B cell (primary cell): ENCODE measurements at places on chromosomes 11 and 22. TPM values are rescaled to one million over a fixed set of nuclear protein-coding genes. Genes with fewer than 3 reads are reported as not detected.

GRCh38 chr11:126514061-126514693 is 158.7 kb downstream of the ST3GAL4 start:
- no peak overlapping the region for H3K27ac ChIP-seq
- no peak for DNase-seq
- no peaks in the 10 kb centered on the region for H3K4me1 ChIP-seq

DNA sequence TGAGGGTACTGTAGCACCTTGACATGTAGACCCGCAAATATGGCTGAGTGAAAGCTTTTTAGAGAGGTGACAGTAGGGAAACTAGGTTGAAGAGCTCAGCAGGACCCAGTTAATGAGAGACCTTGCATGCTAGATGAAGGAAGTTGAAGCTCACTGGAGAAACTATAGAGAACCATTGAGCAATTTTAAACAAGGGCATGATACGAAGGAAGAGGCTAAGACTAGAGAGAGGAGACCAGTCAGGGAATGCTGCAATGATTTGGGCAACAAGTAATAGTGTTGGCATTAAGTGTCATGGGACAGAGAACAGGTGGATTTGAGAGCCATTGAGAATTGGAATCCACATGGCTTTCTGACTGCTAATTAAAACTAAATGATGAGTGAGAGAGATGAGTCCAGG is 4.1 kb downstream of the OLFML1 start:
- no peaks in the 10 kb centered on the region for H3K36me3 ChIP-seq
- H3K4me3 ChIP-seq = no peak overlapping the region
- no peak for DNase-seq
- H3K4me1 ChIP-seq = peaks cover 25% of the 10 kb centered on the region

GRCh38 chr11:44382656-44383240 is 72.8 kb upstream of the ALX4 start:
- peaks cover 8% of the 10 kb centered on the region for H3K27me3 ChIP-seq
- H3K4me3 ChIP-seq = no peak overlapping the region
- no peaks in the 10 kb centered on the region for H3K4me1 ChIP-seq
- DNase-seq = no peak

- H3K27me3 ChIP-seq = no peaks in the 10 kb centered on the region
- no peaks in the 10 kb centered on the region for H3K36me3 ChIP-seq
- no peaks in the 10 kb centered on the region for H3K4me1 ChIP-seq
Observed at GRCh38 chr22:16866167-16866566, 41.0 kb upstream of the XKR3 start.

DNA sequence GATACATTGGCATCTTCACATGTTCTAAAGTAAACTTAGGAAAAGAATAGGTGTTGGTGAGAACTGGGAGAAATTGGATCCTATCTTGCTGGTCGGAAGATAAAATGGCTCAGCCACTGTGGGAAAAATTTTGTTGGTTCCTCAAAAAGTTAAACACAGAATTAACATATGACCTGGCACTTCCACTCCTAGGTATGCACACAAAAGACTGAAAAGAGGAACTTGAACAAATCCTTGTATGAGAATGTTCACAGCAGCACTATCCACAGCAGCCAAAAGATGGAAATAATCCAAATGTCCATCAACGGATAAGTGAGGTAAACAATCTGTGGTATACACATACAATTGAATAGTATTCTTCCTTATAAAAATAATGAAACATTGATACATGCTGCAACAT is 4.8 kb upstream of the TPH1 start:
- H3K27me3 ChIP-seq = no peaks in the 10 kb centered on the region
- no peaks in the 10 kb centered on the region for H3K4me1 ChIP-seq
- no peak overlapping the region for H3K4me3 ChIP-seq
- no peak for DNase-seq
- no peak overlapping the region for H3K27ac ChIP-seq

- peaks cover 8% of the 10 kb centered on the region for H3K36me3 ChIP-seq
- H3K4me3 ChIP-seq = no peak overlapping the region
- no peaks in the 10 kb centered on the region for H3K4me1 ChIP-seq
- no peak for DNase-seq
Observed at GRCh38 chr22:46180370-46181137, 30.2 kb downstream of the PPARA start.

DNA sequence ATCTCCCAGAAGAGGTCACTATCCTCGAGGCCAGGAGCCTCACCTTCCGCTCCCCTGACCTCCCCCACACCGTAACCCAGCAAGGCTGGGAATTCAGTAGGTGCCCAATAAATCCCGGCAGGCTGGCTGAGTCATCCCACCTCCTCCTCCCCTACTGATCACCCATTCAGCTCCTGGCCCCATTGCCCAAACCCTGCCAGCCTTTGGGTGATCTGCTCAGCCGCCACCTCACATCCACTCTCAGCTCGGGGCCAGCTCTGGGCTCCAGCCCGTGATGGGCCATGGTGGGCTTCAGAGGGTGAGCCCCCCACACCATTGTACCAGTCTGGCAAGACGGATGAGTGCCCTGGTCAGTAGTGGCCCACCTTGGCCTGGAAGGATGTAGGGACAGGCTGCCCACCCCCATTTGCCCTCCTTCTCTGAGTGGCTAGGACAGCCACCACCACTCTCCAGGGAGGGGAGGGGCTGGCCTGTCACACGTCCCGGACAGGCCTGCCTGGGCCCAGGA is 8.2 kb downstream of the TRPM5 start:
- no peaks in the 10 kb centered on the region for H3K36me3 ChIP-seq
- DNase-seq = no peak
- H3K27me3 ChIP-seq = no peaks in the 10 kb centered on the region
- H3K4me3 ChIP-seq = no peak overlapping the region

GRCh38 chr11:128491195-128491936 is 96.0 kb downstream of the ETS1 start:
- no peaks in the 10 kb centered on the region for H3K27me3 ChIP-seq
- peaks cover 58% of the 10 kb centered on the region for H3K4me1 ChIP-seq
- peaks cover 12% of the 10 kb centered on the region for H3K36me3 ChIP-seq
- no peak for DNase-seq
- H3K27ac ChIP-seq = peak overlapping the region; percentile 82
- H3K4me3 ChIP-seq = no peak overlapping the region

Gene TMEM25
- total RNA-seq = 16.3 and 16.9 TPM in 2 replicates

GRCh38 chr11:120698918-120699317 is 187.4 kb downstream of the GRIK4 start:
- H3K27ac ChIP-seq = no peak overlapping the region
- no peaks in the 10 kb centered on the region for H3K36me3 ChIP-seq
- peaks cover 19% of the 10 kb centered on the region for H3K4me1 ChIP-seq
- no peaks in the 10 kb centered on the region for H3K27me3 ChIP-seq
- H3K4me3 ChIP-seq = no peak overlapping the region

Gene GGT5
- not detected in 2 replicates for total RNA-seq

- no peak overlapping the region for H3K4me3 ChIP-seq
- peaks cover 5% of the 10 kb centered on the region for H3K4me1 ChIP-seq
- no peak overlapping the region for H3K27ac ChIP-seq
- no peaks in the 10 kb centered on the region for H3K27me3 ChIP-seq
Observed at GRCh38 chr11:64391839-64392238, 32.9 kb downstream of the RPS6KA4 start.

DNA sequence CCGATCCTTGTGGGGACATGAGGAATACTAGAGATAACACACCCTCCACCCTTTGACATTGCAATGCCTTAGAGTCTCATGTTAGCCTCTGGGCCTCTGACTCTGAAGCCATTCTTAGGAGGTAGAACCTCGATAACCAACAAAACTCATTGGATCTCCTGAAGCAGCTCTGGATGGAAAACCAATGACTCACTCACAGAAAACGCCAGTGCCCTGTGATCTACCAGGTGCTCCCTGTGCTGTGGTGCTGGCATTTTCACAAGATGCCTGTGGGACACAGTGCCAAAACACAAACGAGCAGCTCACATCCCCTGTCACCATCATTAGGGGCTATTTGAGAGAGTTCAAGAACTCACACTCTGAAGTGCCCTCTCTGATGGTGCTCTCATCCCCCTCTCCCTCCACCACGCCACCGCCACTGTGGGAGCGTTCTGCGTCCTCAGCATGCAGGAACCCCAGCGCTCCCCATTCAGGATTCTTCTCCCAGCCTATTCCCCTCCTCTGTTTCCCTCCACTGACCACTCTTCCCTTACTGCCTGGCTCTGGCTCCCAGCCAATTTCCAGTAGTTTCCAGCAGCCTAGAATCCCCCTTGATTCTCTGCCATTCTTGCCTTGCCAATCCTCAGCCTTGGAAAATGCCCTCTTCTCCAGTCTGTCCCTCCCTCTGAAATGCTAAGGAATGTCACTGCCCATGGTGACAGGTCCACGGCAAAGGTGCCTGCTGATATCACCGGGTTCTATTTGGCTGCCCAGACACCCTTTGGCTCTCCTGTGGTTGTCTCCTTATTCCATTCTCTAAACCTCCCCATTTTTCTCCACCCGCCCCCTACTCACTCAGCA is 4.7 kb upstream of the POLD4 start:
- no peak overlapping the region for H3K4me3 ChIP-seq
- H3K36me3 ChIP-seq = peaks cover 3% of the 10 kb centered on the region
- no peak for DNase-seq
- H3K27me3 ChIP-seq = no peaks in the 10 kb centered on the region
- peaks cover 57% of the 10 kb centered on the region for H3K4me1 ChIP-seq

DNA sequence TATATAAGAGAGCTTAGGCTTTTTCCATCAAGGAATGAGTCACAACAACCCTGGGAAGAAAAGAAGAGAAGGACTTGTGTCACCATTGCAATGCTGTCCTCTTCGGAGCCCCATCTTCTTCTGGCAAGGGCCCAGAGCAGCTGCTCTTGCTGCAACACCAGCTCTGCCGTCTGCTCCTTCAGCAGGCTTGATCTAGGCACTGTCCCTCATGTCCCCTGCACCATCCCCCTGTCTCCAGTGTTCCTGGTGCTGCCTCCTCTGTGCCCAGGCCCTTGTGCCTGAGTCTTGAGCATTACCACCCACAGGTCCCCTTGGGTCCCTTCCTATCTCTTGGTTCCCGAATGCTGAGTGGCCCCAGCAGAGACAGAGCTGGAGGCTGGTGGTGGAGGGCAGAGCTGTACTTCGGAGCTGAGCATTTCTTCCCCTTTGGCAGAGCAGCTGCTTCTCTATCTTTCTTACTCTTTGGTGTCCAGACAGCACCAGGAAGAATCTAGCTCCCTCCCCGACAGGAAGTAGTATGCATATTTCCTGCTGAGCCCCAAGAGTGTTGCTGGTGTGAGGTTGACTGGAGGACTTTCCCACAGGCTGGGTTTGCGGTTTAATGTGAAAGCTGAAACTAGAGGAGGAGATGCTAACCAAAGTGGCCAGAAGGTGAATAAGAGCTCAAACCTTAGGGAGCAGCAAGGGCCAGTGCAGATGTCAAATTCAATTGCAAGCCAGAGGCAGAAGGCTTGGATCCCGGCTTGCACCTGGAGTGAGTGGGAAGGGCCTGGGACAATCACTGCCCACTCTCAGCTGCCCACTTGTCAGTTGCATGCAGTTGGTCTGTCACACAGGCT is 27.8 kb downstream of the WEE1 start:
- H3K4me1 ChIP-seq = peaks cover 36% of the 10 kb centered on the region
- H3K4me3 ChIP-seq = peak overlapping the region; percentile 26
- DNase-seq = peak; percentile 89
- no peaks in the 10 kb centered on the region for H3K27me3 ChIP-seq

GRCh38 chr11:103368145-103368544 is 258.9 kb downstream of the DYNC2H1 start:
- no peaks in the 10 kb centered on the region for H3K4me1 ChIP-seq
- no peaks in the 10 kb centered on the region for H3K36me3 ChIP-seq

DNA sequence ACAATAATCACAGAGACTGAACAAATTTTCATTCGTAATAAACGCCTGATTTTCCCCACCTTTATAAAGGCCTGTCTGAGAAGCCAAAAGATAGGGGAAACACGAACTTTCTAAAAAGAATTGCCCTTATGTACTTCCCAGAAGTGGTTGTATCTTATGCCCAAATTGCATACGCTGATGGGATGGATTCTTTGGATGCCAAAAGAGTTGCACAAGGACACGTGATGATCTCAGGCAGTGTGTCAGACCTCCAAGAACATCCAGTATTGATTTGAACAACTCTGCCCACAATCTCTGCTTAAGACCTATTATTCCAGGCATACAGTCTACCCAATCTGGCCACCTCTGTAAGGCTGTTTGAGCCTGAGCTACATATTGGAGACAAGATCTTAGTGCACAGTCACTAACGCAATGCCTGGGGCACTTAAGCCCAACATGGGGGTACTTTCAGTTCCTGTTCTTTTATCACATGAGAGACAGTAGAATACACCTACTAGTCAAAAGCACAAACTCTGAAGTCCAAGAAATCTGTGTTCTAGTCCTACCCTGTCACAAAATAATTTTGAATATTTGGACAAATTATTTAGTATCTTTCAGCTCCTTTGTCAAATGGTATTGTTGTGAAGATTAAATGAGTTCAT is 38.9 kb downstream of the OR10A6 start:
- H3K27ac ChIP-seq = no peak overlapping the region
- DNase-seq = peak; percentile 59
- H3K27me3 ChIP-seq = no peaks in the 10 kb centered on the region
- H3K4me3 ChIP-seq = no peak overlapping the region

DNA sequence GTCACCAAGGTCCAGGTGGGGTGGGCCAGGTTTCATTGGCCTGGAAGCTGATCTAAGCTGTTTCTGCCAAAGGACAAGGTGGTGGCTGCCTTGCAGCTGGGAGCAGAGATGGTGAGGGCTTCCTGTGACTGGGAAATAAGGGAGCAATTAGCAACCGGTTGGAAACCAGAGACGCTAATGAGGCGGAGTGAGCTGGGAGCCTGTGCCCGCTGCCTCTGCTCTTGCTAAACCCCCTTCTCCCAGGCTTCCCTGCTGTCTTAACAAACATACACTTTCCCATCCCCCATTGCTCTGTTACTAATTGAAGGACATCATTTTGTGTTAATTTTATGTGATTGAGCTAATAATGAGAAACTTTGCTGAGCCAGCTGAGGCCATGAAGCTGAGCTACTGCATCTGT is 121.8 kb downstream of the INSC start:
- H3K27ac ChIP-seq = no peak overlapping the region
- H3K4me3 ChIP-seq = no peak overlapping the region
- H3K4me1 ChIP-seq = peaks cover 8% of the 10 kb centered on the region
- H3K36me3 ChIP-seq = no peaks in the 10 kb centered on the region
- peaks cover 4% of the 10 kb centered on the region for H3K27me3 ChIP-seq

Gene PATE2
- not detected in 2 replicates for total RNA-seq

DNA sequence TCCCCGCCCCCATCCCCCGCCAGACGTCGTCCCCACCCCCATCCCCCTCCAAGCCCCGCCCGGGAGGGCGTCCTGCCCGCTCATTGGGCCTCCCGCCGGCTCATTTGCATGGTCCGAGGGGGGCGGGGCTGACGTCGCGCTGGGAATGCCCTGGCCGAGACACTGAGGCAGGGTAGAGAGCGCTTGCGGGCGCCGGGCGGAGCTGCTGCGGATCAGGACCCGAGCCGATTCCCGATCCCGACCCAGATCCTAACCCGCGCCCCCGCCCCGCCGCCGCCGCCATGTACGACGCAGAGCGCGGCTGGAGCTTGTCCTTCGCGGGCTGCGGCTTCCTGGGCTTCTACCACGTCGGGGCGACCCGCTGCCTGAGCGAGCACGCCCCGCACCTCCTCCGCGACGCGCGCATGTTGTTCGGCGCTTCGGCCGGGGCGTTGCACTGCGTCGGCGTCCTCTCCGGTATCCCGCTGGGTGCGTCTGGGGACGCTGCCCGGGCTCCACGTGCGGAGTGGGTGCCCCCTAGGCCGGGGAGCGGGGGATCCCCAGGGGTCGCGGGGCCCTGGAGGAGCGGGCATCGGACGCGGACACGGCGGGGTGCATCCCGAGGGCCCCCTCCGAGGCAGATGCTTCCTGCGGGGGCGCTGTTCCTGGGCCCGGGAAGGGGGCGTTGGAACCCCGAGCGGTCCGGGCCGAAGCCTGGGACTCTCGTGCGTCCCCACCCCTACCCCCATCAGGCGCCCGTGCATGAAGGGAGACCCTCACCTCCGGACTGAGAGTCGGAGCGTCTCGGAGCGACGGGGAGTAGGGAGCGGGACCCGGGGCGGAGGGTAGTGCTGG is at the start of gene PNPLA3:
Gene PNPLA3 (plus strand): TSS at position 175 of the 834 bp plus-strand sequence. CDS start 107 bp downstream, at position 282.
- no peak within 1 kb of the TSS for H3K27ac ChIP-seq
- H3K27me3 ChIP-seq = peaks cover 16% of the 10 kb centered on the region
- H3K4me3 ChIP-seq = peak within 1 kb of the TSS; percentile 21
- no peaks in the 10 kb centered on the region for H3K36me3 ChIP-seq
- peak; percentile 70 for DNase-seq
